ENCODE measurements at places on chromosomes 2 and 18.

DNA sequence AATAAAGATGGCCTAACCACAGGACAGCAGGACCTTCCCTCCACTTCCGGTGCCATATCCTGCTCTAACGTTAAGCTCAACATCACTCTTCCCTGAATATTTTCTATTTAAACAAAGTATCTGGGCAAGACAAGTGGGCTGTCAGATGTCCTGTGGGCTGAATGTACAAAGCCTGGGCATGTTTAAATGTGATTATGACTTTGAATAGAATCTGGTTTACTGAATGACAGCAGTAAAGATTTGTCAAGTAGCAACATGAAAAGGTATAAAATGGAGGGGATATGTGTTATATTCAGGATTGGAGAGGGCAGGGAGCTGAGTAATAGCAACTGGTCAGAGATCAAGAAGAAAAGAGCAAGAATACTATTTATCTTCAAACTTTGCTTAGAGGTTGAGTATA lies 540.9 kb downstream of the NRXN1 start:
- DNase-seq, result no peak

DNA sequence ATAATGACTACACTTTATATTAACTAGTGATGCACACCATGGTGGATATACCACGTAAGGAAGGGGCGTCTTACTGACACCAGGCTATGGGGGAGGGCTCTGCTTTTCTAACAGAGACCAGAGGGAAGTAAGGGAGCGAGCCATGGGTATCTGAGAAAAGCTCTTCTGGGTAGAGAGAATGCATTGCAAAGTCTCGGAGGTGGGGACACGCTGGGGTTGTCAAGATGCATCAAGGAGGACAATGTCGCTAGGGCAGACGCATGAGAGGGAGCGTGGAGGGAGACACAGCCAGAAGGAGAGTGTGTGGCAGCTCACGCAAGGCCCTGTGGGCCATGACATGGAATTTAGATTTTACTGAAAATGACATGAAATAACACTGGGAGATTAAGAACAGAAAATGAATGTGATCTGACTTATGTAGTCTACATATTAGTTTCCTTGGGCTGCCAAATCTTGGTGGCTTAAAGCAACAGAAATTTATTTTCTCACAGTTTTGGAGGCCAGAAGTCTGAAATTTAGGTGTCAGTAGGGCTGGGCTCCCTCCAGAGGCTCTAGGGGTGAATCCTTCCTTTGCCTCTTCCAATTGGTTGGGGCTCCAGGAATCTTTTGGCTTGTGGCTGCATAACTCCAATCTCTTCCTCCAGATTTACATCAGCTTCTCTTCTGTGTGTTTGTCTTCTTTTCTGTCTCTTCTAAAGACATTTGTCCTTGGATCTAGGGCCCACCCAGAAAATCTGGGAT lies 352.2 kb downstream of the CYRIA start:
- DNase-seq, result no peak

GRCh38 chr2:62231541-62231940 lies 35.6 kb downstream of the B3GNT2 start:
- no peak for DNase-seq

DNA sequence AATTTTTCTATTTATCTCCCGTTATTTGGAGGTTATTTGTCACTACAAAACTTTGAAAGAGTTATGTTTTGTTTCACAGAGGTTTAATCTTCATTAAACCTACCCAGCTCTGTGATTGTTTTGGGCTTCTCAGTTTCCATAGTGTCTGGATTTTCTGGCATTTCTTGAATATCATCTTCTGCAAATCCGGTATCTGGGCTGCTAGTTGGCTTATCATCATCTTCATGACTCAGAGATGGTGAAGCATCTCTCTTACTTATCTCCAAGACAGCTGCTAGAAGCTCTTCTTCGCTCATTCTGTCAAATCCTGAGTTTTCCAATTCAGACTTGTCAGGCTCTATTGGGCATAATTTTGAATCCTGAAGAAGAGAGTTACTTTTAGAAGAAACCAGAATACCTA lies 55.6 kb downstream of the VIL1 start:
- DNase-seq, result no peak

DNA sequence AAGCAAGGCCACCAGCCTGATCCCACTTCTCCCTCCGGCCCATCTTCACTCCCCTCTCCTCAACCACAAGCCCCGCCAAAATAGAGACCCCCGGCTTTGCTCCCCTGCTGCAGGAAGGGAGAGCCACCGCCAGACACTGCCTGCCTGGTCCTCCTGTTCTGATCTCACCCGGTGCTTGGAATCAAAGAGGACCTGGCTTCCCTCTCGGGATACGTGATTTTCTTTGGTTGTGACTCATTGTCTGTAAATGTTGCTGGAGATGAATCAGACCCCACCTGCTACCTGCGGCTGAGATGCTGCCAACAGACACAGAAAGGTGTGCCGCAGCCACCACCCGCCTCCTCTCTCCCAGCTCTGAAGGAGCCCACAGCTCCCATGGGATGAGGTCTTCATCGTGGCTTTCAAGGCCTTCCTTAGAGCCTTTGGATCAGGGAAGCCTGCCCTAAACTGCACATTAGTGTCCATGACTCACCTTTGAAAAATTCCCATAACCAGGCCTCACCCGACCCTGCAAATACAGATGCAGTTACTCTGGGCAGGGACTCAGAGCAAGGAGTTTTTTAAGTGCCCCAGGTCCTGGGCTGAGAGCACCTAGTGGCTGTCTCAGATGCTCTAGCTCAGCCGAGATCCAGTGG lies 79.4 kb upstream of the ZNF532 start:
- no peak for DNase-seq

DNA sequence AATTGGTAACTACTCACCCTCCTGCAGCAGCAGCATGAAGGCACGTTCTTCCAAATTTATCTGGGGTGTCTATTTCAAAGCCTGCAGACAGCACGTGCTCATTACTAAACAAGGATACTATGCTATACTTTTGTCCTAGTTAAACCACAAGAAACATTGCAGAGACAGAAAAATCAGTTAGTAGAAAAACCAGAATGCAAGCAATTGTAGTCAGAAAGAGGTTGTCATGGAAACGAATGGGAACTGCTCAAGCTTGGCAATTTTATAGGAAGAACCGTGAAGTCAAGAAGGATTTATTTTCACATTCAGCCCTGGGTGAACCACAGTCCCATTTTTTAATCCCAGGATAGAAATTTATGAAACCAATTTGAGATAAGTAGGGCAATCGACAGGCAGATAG lies 162.2 kb upstream of the PGAP1 start:
- no peak for DNase-seq

- no peak for DNase-seq
These were observed 342.9 kb downstream of the SUCLG1 start for GRCh38 chr2:84116143-84116542.
